ENCODE measurements at places on chromosomes 6 and 20. TPM values are rescaled to one million over a fixed set of nuclear protein-coding genes. Genes with fewer than 3 reads are reported as not detected.

DNA sequence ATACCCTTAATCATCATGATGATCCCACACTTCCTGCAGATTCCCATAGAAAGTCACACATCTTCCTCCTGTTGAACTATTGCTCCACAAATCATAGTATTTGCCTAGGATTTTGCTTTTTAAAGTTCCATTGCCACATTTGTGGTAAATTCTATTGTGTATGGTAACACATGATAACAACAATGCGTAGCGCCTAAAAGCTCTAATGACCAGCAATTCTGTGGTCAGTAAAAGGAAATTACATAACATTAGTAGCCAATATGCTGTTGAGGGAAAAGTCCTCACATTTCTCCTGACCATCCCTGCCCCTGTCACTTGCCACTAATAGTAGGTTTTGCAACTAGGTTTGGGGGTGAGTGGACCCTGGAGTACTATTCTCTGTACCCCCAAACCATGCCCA lies 31.8 kb upstream of the PDE7B start:
- DNase-seq = no peak

DNA sequence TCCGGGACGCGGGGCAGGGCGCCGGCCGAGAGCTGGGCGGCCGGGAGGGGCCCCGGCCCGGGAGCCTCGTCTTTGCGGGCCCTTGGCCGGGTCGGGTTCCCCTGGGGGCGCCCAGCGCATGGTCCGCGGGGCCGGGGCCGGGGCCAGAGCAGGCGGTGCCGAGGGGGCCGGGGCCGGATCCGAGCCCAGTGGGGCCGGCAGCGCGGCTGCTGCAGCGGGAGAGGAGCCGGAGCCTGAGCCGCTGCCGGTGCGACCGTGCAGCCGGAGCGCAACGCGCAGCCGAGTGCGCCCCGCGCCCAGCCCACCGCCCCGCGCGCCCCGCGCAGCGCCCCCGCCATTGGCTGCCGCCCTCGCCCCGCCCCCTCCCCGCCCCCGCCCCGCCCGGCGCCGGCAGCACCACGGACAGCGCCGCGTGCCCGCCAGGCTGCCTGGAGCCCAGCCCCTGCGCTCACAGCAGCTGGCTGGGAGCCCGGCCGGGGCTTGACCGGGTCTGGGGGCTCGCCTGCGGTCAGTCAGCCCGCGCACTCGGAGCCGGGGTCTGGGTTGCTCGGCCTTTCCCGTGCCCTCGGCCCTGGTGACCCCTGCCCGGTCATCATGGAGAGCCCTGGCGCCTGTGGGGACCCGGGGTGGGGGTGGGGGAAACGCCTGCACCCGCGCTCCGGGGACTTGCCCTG lies at the start of gene HRH3:
HRH3 (minus strand) TSS at position 287 of the 674 bp plus-strand sequence. CDS start 308 bp downstream, outside the sequence.
- DNase-seq = peak; percentile 35

GRCh38 chr6:53317861-53318260 lies 30.9 kb downstream of the ELOVL5 start:
- no peak for DNase-seq

The TRIM15 gene
- 0.12 TPM for total RNA-seq

The CYP39A1 gene
- total RNA-seq = 10.6 TPM

DNA sequence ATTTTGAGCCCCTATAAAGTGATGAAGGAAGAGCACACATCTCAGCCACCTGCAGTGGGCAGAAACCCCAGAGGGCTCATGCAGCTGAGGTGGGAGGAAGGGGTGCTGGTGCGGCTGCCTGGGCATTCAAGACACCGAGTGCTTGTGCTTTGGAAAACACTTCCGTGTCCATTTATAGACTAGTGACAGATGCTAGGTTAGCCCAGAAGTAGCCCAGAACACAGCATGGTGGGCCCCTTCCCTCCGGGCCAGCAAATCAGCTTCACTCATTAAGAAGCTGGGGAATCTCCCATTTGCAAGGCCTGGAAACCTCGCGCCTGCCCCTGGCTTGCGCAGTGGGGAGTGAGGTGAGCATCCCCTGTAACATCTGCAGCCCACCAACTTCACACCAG lies 12.9 kb downstream of the BEND3 start:
- DNase-seq = no peak

The TMEM200A gene
- not detected for total RNA-seq

- DNase-seq = no peak
Measured at GRCh38 chr6:142700032-142700431, 244.9 kb downstream of the HIVEP2 start.

The DYNLT2 gene
- 1.3 TPM for total RNA-seq

The RHAG gene
- total RNA-seq = not detected

DNA sequence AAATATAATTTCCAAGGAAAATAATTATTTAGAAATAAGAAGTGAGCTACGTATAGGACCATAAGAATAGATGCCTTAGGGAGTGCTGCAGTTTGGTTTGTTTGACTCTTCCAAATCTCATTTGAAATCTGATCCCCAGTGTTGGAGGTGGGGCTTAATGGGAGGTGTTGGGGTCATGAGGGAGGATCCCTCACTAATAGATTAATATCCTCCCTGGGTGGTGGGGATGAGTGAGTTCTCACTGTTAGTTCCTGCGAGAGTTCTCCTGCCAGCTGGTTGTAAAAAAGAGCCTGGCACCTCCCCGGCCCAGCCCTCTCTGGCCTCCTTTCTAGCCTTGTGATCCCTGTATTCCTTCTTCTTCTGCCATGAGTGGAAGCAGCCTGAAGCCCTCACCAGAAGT lies 69.3 kb downstream of the RCAN2 start:
- no peak for DNase-seq

- DNase-seq = no peak
Measured at GRCh38 chr20:60447703-60448102, 489.5 kb downstream of the CDH26 start.

The KIAA1755 gene
- not detected for total RNA-seq

Data from NCI-H460 (cell line).